ENCODE measurements at places on chromosomes 11 and 22.

- DNase-seq: no peak
Observed at GRCh38 chr11:85277693-85278092, 349.5 kb downstream of the DLG2 start.

- no peak for DNase-seq
Observed at GRCh38 chr22:46001426-46002106, 24.6 kb upstream of the WNT7B start.

DNA sequence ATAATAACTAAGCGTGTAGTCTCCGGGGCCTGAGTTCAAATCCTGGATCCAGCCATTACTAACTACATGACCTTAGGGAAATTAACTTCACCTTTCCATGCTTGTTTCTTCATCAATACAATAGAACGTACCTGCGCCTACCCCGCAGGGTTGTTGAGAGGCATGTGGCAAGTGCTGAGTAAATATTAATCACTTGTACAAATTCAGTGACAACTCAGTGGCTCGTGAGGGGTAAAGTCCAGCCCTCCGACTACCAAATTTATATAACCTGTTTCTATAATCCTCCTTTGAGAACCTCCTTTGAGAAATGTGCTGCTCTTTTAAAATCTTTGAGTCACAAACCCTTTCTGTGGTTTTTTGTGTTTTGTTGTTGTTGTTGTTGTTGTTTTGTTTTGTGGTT lies 49.8 kb downstream of the FEZ1 start:
- no peak for DNase-seq

DNA sequence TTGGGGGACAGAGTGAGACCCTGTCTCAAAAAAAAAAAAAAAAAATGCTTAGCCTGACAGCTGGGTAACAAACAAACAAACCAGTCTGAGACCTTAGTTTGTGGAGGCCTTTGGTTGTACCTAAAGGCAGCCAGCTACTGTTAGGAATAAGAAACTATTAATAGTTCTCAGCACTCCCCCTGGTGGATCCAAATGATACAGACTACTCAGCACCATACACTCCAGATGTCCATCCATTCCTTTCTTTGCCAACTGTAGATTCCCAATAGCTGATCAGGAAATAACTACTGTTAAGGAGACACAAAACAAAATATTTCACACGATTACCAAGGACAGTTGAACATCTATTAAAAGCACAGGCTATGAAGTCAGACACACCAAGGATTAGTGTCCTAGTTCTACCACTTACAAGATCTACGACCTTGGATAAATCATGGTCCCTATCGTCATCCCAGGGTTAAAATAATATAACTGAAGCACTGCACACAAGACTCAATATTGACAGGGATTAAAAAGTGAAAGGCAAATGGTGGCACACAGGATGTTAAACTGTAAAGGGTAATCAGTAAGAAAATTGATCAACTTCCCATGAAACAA lies 17.2 kb downstream of the CLDN25 start:
- no peak for DNase-seq

DNA sequence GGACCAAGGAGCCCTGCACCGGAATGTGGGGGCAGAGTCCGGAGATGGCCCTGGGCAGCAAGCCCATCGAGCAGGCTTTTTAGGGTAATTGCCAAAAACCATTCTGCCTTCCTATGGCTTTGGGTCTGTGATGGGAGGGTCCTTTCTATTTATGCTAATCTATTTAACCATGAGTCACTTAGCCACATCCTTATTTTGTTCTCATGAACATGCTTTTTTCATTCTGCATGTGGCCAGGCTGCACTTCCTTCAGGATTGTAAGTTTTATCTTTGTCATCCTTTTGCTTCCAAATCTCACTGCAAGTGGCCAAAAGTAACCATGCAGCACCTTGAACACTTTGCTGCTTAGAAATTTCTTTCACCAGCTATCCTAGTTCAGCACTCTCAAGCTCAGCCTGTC lies 88.3 kb downstream of the EFCAB6 start:
- DNase-seq: no peak

DNA sequence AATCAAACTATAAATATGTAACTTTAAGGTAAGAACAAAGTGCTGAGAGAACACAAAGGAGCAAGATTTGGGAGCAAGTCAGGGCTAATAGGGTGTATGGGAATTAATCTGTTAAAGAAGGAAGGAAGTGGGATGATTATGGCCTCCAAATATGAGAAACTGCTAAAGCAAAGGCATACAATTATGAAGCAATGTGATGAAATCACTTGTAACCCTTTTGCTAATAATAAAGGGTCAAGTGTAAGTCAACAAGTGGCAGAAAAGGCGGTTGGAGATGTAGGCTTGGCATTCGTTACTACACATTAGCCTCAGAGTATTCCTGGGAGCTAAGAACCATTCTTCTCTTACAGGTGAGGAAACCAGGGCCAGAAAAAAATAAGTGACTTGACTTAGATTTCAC lies 1002.3 kb upstream of the TENM4 start:
- DNase-seq: no peak

- DNase-seq: no peak
Observed at GRCh38 chr11:37642296-37642695, 1044.3 kb upstream of the RAG2 start.

- DNase-seq: no peak
Observed at GRCh38 chr11:26847459-26847858, 125.6 kb upstream of the SLC5A12 start.

GRCh38 chr22:21726650-21727049 lies 8.9 kb downstream of the YPEL1 start:
- DNase-seq: no peak

DNA sequence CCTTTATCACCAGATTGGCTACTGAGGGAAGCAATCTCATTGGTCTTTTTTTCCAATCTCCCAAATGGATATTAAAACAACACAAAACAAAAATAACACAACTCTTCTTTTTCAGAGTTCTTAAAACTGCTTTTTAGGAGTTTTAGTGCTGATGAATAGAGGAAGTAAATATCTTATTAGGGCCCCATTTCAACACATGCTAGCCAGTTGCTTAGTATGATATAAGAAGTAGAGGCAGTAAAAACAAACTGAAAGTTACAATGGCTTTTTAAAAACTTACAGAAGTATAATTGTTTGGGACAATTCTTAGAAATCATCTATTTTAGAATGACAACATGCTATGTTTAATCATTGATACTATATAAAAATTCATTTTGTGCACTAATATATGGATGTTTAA lies 3.4 kb downstream of the C11orf71 start:
- no peak for DNase-seq

DNA sequence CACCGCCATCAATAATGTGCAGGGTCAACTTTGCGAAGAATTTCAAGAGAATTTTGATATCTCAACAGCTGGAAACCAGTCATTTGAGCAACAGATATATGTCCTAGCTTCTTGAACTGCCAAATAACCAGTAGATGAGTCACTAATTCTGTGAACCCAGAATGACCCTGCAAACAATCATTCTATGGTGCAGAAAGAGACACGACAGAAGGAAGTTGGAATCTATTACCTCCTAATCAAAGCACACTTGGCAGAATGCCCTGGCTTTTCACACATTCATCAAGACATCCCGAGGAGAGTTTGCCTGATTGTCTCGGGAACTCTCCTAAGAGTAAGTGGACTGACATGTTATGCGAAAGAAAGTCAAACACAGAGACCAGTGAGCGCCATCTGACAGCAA lies 621.1 kb downstream of the OPCML start:
- no peak for DNase-seq

DNA sequence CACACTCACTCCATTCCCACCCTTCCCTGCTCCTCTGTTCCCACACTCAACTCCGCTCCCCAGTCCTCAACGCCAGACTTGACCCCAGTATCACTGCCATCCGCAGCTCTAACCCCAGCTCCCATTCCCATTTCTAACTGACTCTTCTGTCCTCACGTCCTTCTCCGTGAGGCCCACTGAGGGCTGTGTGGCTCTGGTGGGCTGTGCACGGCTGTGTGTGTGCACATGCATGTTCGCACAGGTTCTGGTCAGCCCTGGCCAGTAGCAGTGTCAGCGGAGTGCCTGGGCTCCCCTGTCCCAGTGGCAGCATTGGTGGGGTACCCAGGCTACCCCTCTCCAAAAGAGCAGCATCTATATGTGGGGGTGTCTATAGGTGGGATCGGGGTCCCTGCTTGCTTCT lies 5.0 kb downstream of the CAPN1 start:
- no peak for DNase-seq

- DNase-seq: no peak
Observed at GRCh38 chr11:123640677-123641494, 13.5 kb downstream of the SCN3B start.

Measured in C1 segment of cervical spinal cord (tissue), 14 donors.